Calu3 (cell line): ENCODE measurements at places on chromosomes 2 and 18. TPM values are rescaled to one million over a fixed set of nuclear protein-coding genes. Genes with fewer than 3 reads are reported as not detected.

Gene DSC3
- 6.4 and 9.8 TPM in 2 replicates for total RNA-seq

Gene VWC2L
- total RNA-seq, result not detected in 2 replicates

Gene MOGAT1
- 35.9 and 51.2 TPM in 2 replicates for total RNA-seq

DNA sequence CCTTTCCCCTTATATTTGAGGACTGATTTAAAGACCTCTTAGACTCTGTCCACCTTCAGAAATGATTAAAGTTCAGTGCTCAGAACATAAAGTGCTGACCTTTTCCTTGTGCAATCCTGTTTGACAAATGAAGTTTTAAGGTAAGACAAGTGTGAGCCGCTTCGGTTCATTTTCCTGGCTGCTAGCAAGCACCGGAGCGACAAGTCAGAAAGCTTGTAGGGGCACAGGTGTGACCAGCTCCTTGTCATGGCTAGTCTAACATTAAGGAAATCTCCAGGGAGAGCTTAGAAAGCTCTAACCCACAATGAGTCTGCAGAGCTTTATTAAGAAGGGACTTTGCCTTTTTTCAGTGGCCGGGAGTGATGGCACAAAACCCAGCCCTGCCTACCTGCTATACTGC, 2.3 kb upstream of the NCKAP5 start:
- DNase-seq, result no peak

GRCh38 chr2:178911039-178911438, 103.8 kb upstream of the TTN start:
- DNase-seq, result no peak

GRCh38 chr2:31219131-31219969, 2.0 kb upstream of the CAPN14 start:
- DNase-seq, result no peak

Gene ASPRV1
- total RNA-seq, result 0.17 and 0.27 TPM in 2 replicates

Gene IL1B
- total RNA-seq, result 4.1 and 15.5 TPM in 2 replicates

DNA sequence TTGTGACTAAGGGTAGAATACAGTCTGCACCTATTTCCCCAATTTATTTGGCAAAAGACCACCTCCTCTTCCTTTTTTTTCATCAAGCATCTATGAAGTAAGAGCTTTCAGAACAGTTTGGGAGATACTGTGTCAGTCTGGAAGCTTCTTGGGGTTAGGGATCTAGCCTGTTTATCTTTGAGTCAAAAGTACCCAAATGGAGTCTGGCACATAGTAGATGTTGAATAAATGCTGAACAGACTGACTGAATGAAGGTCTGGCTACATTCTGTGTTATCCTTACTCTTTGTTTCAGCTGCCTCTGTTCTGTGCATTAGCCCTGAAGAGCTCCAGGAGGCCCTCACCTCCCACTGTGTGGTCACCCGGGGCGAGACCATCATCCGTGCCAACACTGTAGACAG, 223.2 kb downstream of the MYO3B start:
- no peak for DNase-seq

Gene FBXO48
- 2.4 and 2.5 TPM in 2 replicates for total RNA-seq

Gene RAB12
- 47.7 and 49.5 TPM in 2 replicates for total RNA-seq

Gene RAD51AP2
- not detected in 2 replicates for total RNA-seq

DNA sequence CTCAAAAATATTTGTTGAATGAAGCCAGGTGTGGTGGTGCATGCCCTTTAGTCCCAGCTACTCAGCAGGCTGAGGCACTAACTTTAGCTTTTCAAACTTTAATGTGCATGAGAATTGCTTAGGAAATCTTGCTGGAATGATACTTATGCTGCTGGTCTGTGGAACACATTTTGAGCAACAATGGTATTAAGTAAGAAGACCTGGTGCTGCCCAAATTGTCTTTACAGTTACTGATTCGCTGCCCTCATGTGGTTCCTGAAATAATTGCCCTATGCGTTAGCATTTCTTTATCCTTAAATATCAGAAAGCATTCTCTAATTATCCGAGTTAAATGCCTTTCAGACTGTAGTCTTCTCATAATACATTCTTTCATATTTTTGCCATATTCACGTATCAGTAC, 76.0 kb upstream of the SESTD1 start:
- peak; percentile 12 for DNase-seq

- no peak for DNase-seq
Measured at GRCh38 chr18:48788373-48788772, 162.4 kb downstream of the SMAD7 start.

GRCh38 chr2:225328192-225328591, 71.3 kb upstream of the NYAP2 start:
- no peak for DNase-seq

Gene ECEL1
- total RNA-seq, result not detected in 2 replicates

Gene DNAJC5G
- total RNA-seq, result not detected in 2 replicates

DNA sequence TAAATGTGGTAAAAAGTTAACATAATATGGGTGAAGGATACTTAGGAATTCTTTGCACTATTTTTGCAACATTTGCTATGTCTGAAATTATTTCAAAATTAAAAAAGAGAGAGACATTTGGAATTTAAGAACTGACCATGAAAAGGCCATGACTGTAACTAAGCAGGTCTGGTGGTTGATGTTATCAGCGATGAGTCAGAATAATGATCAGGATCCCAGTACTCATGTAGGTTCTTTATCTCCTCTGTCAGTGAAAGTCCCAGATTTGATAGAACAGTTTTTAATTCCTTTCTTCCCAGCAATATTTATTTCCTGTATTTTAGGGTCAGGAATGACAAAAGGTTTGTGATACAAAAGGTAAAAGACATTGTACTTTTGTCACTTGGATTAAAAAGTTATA, 242.4 kb upstream of the ZNF521 start:
- no peak for DNase-seq

DNA sequence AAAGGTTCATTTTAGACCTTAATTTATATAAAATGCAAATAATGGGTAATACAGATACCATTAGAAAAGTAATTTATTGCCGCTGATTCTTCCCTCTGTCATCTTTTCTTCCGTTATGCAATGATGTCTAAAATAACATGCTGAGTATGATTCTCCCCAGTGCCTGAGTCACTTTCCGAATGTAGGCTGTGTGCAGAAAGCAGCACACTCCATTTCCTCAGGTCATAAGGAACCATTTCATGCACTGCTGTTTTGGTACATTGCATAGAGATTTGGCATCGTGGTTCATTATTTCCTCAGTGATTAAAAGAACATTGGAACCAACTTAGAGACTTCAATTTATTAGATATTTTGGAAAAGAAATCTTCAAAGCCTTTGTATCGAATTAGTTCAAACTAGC, 173.5 kb downstream of the CDH2 start:
- no peak for DNase-seq

DNA sequence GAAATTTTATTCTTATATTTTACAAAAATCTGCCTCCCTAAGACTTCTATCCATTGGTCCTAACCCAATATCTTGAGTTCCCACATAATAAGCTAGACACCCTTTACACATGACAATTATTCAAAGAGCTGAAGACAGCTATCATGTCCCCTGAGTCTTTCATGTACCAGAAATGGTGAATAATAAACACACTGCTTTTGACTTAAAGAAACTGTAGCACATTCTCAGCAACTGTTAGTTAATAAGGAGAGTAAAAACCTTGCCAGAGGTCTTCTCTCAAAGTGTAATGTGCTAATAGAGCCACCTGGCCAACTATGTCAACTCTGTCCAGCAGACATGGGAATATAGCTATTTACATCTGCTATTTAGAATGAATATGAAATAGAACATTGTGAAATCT, 109.7 kb upstream of the ARL5A start:
- no peak for DNase-seq

DNA sequence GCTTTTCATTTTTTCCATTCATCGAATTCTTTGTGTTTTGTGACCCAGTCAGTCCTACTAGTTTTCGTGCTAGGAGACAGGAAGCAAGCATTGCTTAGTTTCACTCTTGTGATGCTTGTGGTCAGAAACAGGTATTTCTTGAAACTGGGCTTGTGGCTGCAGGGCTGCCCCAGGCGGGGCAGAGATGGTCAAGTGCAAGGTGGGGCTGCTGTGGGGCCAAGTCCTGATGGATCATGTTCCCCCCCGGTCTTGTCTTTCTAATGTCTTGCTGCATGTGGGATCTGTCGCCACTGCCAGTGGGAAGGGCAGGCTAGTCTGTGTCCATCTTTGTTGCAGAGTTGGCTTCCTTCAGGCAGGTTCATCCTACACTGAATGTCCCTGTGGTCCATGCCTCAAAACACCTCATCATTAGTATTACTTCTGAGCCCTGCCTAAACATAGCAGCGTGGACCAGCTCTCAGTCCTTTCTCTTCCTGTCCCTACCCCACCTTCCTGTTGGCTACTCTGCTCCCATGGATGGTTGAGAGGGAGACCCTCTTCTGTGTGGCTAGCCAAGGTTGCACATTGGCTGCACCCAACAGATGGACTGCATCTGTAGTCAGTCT, 38.7 kb downstream of the INPP4A start:
- DNase-seq, result peak; percentile 73

DNA sequence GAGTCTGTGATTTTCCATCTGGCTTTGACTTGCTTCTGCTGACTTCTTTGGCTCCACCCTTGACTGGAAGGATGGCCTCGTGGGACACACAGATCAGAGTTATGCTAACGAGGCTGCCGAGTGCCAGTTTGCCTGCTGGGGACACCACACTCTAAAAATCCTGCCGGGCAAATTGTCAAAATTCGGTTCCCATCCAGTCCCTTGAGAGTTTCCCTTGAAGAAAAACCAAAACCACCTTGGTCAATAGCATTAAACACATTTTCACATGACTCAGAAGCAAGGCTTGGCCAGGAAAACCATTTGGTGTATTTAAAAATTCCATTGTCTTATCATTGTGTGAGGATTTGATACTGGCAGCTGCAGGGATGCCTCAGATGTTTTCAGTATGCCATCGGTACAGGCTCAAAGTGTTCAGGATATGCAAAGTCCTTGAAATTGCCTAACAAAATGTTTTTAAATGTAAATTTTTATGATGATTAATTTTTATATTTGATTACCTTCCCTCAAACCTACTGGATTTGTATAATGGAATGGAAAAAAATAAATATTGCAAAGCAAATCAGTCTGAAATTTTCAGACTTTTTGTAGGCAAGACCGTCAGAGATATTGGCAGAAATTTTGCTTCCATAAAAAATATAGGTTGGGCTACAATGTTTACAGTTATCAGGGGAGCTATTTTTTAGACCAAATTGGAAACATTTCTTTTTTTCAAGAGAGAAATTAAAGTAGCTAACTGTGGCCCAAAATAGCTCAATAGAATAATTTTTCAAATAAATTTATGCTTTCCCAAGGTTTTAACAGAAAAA, 41.6 kb downstream of the KCNE4 start:
- DNase-seq, result no peak

GRCh38 chr2:62407401-62407800, 98.6 kb downstream of the TMEM17 start:
- no peak for DNase-seq

- no peak for DNase-seq
Measured at GRCh38 chr2:69054431-69054830, 41.5 kb downstream of the ANTXR1 start.

DNA sequence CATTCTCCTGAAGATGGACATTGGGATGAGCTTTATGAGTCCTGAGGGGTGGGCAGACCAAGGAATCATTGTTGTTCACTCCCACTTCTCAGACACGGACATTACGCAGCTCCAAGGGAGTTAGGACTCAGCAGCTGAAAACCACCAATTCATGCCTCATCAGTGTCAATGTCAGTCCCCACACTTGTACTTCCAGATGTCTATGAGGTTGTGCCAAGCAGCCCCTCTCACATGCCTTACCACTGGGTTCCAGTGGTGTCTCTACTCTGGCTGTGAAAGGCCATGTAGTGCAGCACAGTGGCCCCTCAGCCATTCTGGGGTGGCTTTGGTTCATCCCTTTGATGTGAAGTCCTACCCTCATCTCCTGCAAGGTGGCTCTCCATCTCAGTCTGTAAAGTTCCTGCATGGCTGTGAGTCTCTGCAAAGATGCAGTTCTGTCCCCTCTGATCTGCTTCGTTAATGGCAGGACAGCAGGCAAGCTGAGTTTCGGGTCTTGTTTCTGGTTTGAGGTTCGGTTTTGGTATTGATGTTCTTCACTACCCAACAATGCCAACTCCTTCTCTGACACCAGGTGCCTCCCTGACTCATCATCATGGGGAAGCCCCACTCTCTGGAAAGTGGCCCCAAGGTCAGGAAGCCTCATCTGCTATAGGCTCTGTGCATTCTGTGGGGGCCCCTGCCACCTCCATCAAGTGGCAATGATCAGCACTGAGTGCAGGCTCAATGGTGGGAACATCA, 14.0 kb upstream of the COL6A3 start:
- DNase-seq, result no peak

- no peak for DNase-seq
Measured at GRCh38 chr18:12516049-12516630, 108.4 kb downstream of the PRELID3A start.

DNA sequence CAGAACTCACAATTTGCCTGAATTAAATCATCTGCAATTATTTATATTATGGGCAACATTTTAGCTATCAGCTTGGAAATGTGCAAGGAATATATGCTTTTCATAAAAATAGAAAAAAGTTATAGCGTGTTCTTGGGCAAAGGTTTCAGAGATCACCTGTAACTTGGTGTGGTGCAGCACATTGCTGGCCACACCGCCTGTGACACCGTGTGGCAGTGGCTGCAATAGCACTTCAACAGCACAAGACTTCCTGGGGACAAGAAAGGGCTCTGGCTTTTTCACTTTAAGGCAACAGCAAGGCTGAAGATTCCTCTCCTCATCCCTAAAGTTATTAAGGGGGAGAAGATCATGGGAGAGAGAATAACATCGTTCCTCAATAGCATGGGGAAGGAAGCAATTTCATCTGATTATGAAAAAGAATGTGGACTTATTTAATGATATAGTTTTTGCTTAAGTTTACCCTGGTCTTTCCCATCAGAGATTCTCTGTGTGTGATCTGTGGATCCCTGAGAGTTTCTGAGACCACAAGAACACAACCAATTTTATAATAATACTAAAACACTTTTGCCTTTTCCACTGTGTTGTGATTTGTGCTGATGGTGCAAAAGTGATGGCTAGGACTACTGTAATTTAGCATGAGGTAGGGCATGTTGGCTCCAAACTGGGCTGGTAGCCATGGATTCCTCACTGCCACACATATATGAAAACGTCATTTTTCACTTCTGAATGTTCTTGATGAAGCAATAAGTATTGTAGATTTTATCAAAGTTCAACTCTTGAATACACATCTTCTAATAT, 15.0 kb upstream of the SERPINB3 start:
- peak; percentile 65 for DNase-seq

- no peak for DNase-seq
Measured at GRCh38 chr2:50645346-50645745, 386.6 kb downstream of the NRXN1 start.

DNA sequence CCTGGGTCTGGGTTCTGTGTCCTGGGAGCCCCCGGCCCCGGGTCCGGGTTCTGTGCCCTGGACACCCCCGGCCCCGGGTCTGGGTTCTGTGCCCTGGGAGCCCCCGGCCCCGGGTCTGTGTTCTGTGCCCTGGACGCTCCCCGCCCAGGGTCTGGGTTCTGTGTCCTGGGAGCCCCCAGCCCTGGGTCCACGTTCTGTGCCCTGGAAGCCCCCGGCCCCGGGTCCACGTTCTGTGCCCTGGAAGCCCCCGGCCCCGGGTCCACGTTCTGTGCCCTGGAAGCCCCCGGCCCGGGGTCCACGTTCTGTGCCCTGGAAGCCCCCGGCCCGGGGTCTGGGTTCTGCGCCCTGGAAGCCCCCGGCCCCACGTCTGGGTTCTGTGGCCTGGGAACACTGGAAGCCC, 253.9 kb downstream of the TWIST2 start:
- no peak for DNase-seq

- DNase-seq, result no peak
Measured at GRCh38 chr2:85644909-85645308, 23.1 kb downstream of the SFTPB start.
